Activated naive CD8-positive, alpha-beta T cell treated with anti-CD3 and anti-CD28 coated beads, Interleukin-2, amount 10 ng/mL, durations not matched to agents 7 days and 5 days (primary cell): ENCODE measurements at places on chromosomes 2 and 18. TPM values are rescaled to one million over a fixed set of nuclear protein-coding genes. Genes with fewer than 3 reads are reported as not detected.

POTEC gene
- not detected for total RNA-seq

CFAP65 gene
- not detected for total RNA-seq

ALPI gene
- not detected for total RNA-seq

DNA sequence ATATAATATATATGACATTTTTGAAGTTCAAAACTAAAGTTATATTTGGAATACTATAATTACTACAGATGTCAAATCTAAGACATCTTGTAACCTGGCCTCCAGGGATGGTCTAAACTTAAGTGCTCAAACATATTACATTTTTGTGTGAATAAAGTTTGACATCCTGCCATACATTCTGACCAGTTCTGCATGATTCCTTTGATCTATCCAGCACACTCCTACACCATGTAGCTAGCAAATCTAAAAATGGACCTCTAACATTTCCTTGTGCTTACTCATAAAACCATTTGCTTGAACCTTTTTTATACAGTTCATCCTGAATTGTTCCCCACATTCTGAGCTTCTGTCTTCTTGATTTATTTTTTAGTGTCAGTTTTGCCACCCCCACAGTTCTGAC is 294.3 kb upstream of the ZNF804A start:
- no peak for DNase-seq
- H3K4me1 ChIP-seq = no peaks in the 10 kb centered on the region
- no peak overlapping the region for H3K27ac ChIP-seq
- no peaks in the 10 kb centered on the region for H3K36me3 ChIP-seq
- H3K27me3 ChIP-seq = no peaks in the 10 kb centered on the region

GRCh38 chr2:85243101-85244072 is 84.4 kb downstream of the TGOLN2 start:
- DNase-seq = peak; percentile 33
- peaks cover 4% of the 10 kb centered on the region for H3K4me1 ChIP-seq
- H3K27ac ChIP-seq = no peak overlapping the region
- no peak overlapping the region for H3K4me3 ChIP-seq
- no peaks in the 10 kb centered on the region for H3K36me3 ChIP-seq

GRCh38 chr2:216621292-216621691 is 11.9 kb upstream of the IGFBP2 start:
- no peaks in the 10 kb centered on the region for H3K36me3 ChIP-seq
- H3K27ac ChIP-seq = no peak overlapping the region
- DNase-seq = no peak
- H3K4me3 ChIP-seq = no peak overlapping the region
- H3K27me3 ChIP-seq = peaks cover 10% of the 10 kb centered on the region
